ENCODE measurements at places on chromosomes 2 and 18.

GRCh38 chr2:72539071-72539552 lies 286.7 kb downstream of the EXOC6B start:
- DNase-seq, result no peak

GRCh38 chr2:233423552-233423860 lies 69.2 kb downstream of the DGKD start:
- no peak for DNase-seq

- DNase-seq, result no peak
Observed at GRCh38 chr2:26169226-26169625, 3.7 kb upstream of the GAREM2 start.

- no peak for DNase-seq
Observed at GRCh38 chr2:124213977-124214587, 189.0 kb downstream of the CNTNAP5 start.

DNA sequence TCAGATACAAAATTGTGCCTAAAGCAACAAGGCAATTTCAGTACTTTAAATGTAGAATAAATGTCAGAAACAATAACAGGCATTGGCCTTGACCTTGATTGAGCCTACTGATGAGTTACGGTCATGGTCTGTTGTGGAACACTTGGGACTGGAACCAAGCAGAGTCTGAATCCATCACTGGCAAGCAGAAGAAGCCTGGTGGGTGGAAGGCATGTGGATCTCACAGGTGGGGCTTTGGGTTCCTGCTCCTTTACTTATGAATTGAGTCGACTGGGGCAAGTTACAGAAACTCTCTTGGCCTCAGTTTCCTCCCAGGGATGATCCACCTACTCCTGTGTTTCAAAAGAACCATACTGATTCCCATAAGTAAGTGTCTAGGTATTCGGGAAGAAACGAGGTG lies 102.3 kb downstream of the KCNF1 start:
- no peak for DNase-seq

DNA sequence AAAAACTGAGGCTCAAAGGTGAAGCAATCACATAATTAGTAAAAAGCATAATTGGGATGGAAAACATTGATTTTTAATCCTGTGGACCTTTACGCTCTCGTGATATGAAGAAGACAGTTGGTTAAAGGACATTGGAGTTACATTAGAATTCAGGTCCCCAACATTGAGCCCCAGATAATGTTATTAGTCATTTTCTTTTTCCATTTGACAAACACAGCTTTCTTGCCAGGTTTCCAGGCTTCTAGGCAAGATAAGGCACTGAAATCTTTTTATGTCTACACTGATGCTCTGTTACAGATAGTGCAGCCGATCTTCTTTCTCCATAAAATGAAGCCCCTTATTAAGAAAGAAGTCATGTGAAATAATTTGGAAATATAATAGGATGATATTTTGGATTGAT lies 38.5 kb downstream of the MYO3B start:
- no peak for DNase-seq

GRCh38 chr2:161019311-161019710 lies 140.9 kb upstream of the TANK start:
- DNase-seq, result no peak

DNA sequence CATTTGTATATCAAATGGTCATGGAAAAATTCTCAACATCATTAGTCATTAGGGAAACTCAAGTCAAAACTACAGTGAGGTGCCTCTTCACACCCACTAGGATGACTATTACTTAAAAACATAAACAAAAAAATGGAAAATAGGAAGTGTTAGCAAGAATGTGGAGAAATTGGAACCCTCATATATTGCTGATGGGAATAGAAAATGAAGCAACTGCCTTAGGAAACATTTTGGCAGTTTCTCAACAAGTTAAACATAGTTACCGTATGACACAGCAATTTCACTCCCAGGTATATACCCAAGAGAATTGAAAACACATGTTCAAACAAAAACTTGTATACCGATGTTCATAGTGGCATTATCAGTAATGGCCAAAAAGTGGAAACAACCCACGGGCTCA lies 18.1 kb upstream of the CYP26B1 start:
- DNase-seq, result no peak

GRCh38 chr2:16655445-16655837 lies 10.2 kb downstream of the CYRIA start:
- no peak for DNase-seq

DNA sequence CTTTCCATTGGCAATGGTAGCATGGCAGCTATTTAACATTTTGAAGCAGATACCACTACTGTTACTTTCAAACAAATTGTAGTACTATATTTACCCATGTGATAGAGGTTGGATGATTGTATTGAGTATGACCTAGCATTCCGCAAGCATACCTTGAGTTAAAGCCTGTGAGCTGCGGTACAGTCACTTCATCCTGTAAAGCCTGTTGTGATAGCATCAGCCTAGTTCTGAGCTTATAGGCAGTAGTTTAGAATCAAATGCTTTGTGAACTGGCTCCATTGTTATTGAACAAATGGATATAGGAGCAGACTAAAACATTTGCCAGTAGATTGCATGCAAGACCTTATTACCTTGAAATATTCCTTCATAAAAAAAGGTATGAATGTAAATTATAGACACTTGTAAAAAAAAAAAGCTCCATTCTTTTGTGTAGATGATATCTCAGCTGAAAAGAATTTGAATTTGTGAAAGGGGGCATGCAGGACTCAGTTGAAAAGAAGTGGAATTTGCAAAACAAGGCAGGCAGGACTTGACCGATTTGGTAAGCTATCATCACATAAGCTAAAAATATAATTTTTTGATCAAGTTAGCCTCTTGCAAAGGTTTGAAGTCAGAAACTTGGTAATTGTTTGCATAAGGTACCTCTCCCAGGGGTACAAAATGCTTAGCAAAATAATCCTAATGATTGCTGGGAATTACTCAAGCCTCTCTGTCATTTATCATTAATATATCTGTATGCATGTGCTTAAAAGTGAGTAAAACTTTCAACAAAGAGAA lies 138.5 kb upstream of the ITGA4 start:
- no peak for DNase-seq

DNA sequence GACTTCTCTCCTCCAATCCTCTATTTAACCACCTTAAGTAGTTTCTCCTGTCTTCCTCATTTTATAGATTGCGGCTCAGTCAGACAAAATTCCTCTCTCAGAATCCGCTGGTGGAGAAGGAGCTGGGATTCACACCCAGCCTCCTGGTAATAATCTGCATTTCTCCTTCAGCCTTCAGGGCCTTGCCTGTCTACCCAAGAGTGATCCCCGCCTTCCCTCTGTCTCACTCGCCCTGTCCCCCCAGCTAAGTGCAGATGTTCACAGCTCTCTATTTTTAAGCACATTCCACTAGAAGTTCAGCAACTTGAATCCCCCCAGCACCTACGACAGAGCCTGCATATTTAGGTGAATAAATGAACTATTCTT lies 212.5 kb upstream of the HAAO start:
- DNase-seq, result no peak

DNA sequence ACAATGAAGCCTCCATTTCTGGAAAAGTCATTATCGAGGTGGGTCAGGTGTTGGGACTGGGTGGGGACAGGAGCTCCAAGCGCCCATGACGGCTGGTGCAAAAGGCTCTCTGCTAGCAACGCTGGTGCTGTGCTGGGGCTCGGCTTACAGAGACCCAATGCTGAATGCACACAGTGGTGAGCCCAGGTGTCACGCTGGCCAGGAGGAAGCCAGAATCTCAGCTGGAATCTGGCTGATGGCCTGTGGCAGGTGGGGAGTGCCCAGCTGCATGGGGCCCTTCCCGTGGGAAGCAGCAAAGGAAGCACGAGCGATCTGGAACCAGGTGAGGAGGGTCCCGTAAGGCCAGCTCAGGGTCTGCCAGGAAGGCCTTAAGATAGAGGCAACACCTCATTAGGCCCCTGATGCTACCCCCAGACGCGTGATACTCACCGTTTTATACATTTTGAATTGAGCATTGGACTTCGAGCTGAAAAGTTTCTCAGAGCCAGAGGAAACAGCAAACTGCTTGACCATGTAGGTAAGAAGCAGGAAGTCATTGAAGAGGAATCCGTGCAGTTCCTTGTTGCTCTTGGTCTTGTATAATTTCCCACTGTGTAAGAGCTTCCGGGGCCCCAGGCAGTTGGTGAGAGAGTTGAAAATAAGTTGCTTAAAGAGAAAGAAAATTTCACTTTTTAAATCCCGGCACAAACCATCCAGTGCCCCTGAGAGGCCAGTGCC lies 34.7 kb downstream of the FAM228A start:
- DNase-seq, result no peak

DNA sequence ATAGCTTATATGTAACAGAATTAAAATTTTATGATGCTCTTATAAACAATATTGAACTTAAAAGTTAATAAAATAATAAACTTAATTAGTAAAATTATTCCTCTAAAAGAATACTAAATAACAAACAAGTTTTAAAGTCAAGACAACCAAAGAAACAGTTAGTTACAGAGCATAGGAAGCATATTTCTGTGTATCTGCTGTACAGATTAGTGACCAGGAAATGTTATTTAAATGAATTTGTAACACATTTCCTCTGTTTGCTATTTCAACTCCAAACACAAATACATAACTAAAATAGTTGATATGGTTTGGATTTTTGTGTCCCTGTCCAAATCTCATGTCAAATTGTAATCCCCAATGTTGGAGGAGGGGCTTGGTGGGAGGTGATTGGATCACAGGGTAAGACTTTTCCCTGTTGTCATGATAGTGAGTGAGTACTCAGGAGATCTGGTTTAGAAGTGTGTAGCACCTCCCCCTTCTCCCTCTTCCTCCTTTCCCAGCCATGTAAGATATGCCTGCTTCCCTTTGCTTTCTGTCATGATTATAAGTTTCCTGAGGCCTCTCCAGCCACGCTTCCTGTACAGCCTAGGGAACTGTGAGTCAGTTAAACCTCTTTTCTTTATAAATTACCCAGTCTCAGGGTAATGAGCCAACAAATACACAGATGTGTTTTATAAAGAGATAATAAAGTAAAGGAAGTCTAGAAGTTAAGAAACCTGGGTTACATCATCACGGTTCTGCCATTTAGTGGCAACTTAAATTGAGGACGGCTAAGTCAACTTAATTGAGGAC lies 51.8 kb downstream of the ROCK2 start:
- no peak for DNase-seq

GRCh38 chr2:144489315-144489916 lies 30.5 kb downstream of the ZEB2 start:
- DNase-seq, result no peak

DNA sequence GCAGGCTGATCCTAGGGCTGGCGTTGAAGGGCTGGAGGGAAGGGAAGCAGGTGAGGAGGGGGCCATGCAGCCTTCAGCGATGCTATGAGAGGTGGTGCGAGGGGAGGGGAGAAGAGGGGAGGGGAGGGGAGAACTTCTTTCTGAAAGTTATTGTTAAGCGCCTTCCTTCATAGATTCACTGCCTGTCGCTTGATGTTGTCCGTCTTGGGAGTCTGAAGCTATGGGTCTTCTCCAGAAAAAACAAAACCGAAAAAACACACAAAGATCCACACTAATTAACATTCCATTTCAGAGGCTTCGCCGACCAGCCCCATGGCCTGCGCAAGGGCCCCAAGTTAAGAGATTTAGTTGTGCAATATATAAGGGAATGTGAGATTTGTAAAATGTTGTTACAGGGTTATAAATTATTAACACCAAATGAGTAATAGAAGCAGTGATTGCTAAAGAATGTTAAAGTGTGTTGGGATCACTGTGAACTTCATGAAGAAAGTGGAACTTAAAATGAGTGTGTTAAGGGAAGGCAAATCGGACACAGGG lies 758 bp downstream of the CFAP221 start:
- DNase-seq, result no peak

DNA sequence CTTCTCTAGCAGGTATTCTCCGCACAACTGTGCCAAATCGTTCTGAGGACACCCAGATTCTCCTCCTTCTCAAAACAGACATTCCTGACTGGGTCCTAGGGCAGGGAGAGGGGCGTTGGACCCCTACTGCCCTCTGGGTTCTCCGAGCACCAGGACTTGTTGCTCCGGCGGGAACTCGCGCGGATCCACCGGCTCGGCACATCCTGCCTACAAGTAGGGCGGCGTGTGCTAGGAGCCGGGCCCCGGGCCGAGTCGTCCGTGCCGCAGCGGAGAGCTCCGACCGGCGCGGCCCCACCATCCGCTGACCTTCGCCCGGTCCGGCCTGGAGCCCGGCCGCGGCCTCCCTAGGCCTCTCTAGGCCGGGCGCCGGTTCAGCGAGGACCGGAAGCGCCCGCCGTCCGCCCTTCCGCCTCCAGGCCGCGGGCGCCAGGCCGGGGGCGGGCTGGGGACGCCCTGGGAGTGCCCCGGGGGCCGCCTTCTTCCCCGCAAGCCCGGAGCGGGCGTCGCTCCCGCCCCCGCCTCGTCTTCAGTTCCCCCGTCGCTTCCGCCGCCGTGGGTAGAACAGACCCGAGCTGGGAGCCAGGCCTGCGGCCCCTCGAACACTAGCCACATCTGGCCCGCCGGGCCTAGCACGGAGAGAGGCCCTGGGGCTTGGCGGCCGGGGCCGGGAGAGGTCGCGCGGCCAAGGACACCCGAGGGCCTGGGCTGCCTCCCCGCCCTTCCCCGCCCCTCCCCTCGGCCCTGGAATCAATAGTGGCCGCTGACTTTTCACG lies 7.6 kb upstream of the ONECUT2 start:
- no peak for DNase-seq

GRCh38 chr18:62610351-62610700 lies 87.5 kb downstream of the ZCCHC2 start:
- no peak for DNase-seq

DNA sequence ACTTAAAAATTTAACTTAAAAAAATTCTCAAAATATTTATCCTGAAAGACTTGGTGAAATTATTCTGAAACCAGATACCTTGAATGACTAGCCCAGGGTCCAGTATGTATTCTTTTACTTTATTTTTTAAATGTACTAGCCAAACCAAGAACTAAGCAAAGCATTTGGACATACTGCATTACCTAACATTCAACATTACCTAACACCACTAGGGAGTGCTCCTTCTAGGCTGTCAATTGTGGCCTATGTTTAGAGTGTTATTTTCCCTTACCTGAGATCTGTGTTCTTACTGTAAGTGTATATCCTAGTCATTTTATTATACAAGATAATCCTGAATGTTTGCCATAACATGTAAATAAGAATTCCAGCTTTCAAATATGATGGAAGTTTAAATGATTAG lies 496.6 kb downstream of the PTPRM start:
- no peak for DNase-seq

DNA sequence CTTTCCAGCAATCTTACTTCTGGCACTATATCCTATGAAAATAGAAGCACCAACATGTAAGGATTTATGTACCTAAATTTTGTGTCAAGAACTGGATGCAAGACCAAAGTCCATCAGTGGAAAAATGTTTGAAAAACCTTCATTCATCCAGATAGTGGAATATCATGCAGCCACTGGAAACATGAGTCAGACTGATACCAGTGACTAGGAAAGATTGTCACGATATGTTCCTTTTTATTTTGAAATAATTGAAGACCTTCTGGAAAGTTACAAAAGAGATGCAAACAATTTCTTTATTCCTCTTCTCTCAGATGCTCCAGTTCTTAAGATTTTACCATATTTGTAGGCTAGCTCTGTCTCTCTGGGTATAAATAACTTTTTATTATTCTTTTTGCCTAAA lies 40.5 kb upstream of the IL1R2 start:
- no peak for DNase-seq

DNA sequence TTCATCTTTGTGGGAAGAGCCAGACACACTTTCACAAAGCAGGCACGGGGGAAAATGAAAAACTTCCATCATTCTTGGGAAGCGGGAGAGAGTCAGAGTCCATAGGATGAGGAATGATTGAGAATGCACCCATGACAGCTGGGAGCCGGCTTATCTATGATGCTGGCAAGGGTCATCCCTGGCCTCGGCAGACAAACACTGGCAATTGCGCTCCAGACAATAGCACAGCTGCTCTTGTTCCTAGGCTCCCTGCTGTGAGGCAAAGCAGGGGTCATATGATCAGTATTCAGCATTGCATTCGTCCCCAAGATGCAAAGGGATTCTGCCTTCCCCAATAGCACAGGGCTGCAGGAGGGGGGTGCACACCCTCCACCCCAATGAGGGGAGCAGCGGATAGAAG lies 33.0 kb downstream of the CYRIA start:
- DNase-seq, result no peak

Measured in activated CD4-positive, alpha-beta T cell treated with anti-CD3 and anti-CD28 coated beads, Interleukin-2, amount 50 U/mL, for 24 hours (primary cell).